H1 (cell line): ENCODE measurements at places on chromosomes 1 and 21. TPM values are rescaled to one million over a fixed set of nuclear protein-coding genes. Genes with fewer than 3 reads are reported as not detected.

Gene C1orf226
- polyA plus RNA-seq, result 8.2 and 9.4 TPM in 2 replicates

Gene FALEC
- not detected in 2 replicates for polyA plus RNA-seq

Gene BROX
- 2.3 and 3.8 TPM in 2 replicates for polyA plus RNA-seq

Gene TEX50
- polyA plus RNA-seq, result not detected in 2 replicates

Gene C8B
- polyA plus RNA-seq, result not detected in 2 replicates

Gene CELA3A
- 0.09 TPM in 1 of 2 replicates, not detected in the other for polyA plus RNA-seq

DNA sequence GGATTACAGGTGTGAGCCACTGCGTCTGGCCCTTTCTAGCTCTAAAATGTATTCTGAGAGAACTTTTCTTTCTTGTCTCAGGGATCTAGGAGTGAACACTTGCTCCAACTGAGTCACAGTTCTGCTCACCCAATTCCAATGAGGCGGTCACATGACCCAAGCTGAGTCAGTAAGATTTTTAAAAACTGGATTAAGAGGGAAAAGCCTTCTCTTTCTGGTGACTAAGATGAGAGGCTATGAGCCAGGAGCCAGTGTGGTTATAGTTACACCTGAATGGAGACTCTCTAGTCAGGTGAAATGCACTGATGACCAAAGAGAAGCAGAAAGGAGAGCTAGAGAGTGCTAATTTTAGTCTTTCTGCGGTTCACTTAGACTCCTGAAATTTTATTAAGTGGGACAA lies 9.5 kb upstream of the DEPDC1 start:
- H3K36me3 ChIP-seq, result no peaks in the 10 kb centered on the region
- H3K4me3 ChIP-seq, result no peak overlapping the region
- H3K27me3 ChIP-seq, result no peaks in the 10 kb centered on the region
- H3K4me1 ChIP-seq, result no peaks in the 10 kb centered on the region

GRCh38 chr1:228294717-228295116 lies 86.9 kb downstream of the OBSCN start:
- peaks cover 4% of the 10 kb centered on the region; the same call in 1 of the 2 replicates for H3K27me3 ChIP-seq
- H3K36me3 ChIP-seq, result peaks cover 3% of the 10 kb centered on the region
- no peaks in the 10 kb centered on the region for H3K4me1 ChIP-seq
- no peak overlapping the region for H3K27ac ChIP-seq

DNA sequence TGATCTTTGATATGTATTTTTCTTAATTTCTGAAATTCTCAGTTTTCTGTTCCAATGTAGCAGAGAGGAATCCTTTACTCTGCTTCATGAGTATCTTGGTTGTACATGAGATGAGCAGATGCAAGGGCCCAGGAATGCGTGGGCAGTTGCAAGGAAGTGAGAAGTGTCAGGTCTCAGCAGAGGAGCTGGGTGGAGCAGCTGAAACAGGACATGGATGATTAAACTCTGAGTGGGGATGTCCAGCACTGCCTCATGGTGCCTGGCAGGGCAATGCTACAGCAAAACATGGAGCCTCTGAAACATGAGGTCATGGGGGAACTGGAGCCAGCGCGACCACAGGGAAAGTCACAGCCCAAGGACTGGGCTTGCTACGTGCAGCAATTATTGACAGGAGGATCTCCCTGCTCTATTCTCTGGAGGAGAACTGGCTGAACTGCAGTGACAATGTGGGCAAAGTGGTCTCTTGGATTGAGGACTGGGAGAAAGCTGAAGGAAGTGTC lies 48.4 kb downstream of the COLGALT2 start:
- no peaks in the 10 kb centered on the region for H3K4me1 ChIP-seq
- no peak for DNase-seq
- no peaks in the 10 kb centered on the region for H3K27me3 ChIP-seq
- H3K4me3 ChIP-seq, result no peak overlapping the region
- no peak overlapping the region for H3K27ac ChIP-seq

DNA sequence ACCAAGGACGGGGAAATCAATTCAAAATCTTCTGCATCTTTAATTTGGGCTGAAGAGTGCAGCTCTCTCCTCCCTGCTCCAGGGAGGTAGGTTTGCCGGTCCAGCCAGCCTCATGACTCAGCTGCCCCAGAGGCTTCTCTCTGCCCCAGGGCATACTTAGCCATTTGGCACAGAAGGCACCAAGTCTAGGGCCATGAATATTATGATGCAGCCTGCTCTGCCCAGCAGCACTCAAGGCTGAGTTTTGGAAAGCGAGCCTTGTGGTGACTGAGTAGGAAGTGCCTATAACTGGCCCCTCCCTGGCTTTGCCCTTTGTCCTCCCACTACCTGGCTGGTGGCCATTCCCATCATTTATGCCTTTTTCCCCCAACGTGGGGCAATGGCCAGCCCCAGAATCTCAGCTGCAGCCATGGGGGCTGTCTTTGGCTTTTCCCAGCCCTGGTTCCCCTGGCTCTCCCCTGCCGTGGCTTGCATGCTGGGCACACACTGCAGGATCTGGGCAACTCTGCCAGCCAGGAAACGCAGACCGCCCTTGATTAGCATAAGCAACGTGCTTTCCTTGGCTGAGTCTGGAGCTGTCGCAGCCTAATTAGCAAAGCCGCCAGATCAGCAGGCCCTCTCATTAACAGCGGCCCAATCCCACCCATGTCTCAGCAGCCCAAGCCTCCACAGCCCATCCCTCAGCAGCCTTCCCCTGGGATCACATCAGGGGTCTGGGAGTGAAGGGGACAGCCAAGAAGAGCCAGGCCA lies 258.6 kb upstream of the TMEM51 start:
- no peaks in the 10 kb centered on the region; the same call in 1 of the 2 replicates for H3K36me3 ChIP-seq
- H3K27ac ChIP-seq, result no peak overlapping the region
- DNase-seq, result no peak
- H3K4me1 ChIP-seq, result no peaks in the 10 kb centered on the region
- H3K4me3 ChIP-seq, result no peak overlapping the region

DNA sequence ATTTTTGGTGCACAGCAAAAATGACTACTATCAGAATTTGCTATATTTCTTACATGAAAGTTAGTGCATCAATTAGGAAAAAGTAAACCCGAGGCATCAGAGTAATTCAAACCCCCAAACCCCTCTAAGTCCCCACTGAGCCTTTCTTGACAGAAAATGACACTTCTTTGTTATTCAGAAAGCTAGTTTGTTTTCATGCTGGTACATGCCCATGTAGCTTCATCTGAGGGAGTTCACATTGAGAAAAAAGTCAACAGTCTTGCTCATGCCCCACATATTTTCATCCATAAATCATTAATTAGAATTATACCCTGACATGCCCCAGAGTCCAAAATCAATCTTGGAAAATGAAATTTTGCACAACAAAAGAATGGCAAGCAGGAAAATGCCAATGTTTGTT lies 39.9 kb upstream of the PDC start:
- H3K4me3 ChIP-seq, result no peak overlapping the region
- peaks cover 2% of the 10 kb centered on the region for H3K4me1 ChIP-seq
- H3K27me3 ChIP-seq, result no peaks in the 10 kb centered on the region
- DNase-seq, result no peak
- no peak overlapping the region for H3K27ac ChIP-seq
- no peaks in the 10 kb centered on the region for H3K36me3 ChIP-seq

DNA sequence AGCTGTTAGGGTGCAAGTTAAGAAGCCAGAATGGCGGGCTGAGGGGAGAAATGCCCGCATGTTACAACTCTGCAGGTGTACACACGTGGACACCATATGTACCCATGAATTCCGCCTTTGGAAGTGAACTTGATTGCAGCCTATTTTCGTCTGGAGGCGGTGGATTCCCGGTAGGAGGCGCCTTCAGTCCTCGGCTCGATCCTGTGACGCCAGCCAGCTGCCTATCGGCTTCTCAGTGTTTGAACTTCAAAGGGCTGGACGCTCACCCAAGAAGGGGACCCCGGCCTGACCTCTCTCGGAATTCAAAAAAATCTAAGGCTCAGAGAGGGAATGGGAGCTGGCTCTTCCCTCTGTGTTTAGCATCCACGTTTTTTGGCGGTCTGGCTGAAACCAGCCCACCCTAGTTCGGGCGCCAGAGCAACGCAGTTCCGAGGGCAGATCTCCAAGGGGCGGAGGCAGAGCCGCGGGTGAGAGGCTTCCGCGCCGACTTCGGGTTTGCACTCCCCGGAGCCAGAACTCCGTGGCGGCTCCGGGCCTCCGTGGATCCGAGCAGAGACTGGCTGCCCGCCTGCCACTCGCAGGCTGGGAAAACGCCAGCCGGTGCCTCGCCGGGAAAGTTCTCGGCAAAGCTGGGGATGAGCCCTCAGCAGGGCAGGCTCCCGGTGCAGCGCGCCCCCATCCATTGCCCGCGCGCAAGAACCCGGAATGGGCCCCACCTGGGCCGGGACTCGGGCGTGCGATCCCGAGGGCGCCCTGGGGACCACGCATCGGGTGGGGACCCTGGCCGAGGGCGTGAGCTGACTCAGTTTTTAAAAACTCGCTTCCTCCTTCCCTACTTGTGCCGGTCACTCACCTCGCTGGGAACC lies 996 bp upstream of the TMEM51 start:
- peaks cover 8% of the 10 kb centered on the region for H3K27me3 ChIP-seq
- H3K4me1 ChIP-seq, result peaks cover 7% of the 10 kb centered on the region
- DNase-seq, result peak; percentile 83
- peak overlapping the region; percentile 59 for H3K4me3 ChIP-seq

DNA sequence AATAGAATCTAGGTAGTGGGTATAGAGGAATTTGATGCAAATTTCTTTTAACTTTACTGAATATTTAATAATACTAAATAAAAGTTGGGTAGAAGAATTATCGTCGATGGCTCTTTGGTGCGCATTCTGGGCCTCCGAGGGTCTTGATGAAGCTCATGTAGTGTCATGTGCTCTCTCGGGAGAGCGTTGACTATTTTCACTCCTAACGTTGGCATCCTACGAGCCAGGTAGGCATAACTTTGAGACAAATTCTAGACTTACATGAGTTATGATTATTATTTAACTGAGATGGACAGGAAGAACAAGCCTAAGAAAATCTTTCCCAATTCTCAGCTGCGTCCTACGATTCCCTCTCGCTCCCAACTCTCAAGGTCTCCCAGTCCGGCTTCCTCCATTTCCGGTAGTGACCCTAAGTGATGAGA lies 550 bp upstream of the PCAT6 start:
- no peak for DNase-seq
- H3K36me3 ChIP-seq, result no peaks in the 10 kb centered on the region
- peak overlapping the region; percentile 49; the same call in 1 of the 2 replicates for H3K4me3 ChIP-seq
- H3K27me3 ChIP-seq, result no peaks in the 10 kb centered on the region; the same call in 1 of the 2 replicates
- H3K27ac ChIP-seq, result peak overlapping the region; percentile 37

GRCh38 chr1:245154429-245155271 lies at the start of gene KIF26B:
TSS of gene KIF26B (plus strand) at chr1:245154985. CDS start at chr1:245155425, 440 bp downstream.
- H3K4me3 ChIP-seq, result peak within 1 kb of the TSS; percentile 45
- H3K36me3 ChIP-seq, result no peaks in the 10 kb centered on the region
- no peak for DNase-seq
- peaks cover 52% of the 10 kb centered on the region for H3K27me3 ChIP-seq
- H3K27ac ChIP-seq, result no peak within 1 kb of the TSS

- no peak overlapping the region for H3K4me3 ChIP-seq
- DNase-seq, result no peak
- no peaks in the 10 kb centered on the region for H3K27me3 ChIP-seq
- H3K4me1 ChIP-seq, result no peaks in the 10 kb centered on the region
- no peak overlapping the region for H3K27ac ChIP-seq
- H3K36me3 ChIP-seq, result no peaks in the 10 kb centered on the region
Observed at GRCh38 chr1:103145449-103145848, 37.1 kb upstream of the COL11A1 start.

DNA sequence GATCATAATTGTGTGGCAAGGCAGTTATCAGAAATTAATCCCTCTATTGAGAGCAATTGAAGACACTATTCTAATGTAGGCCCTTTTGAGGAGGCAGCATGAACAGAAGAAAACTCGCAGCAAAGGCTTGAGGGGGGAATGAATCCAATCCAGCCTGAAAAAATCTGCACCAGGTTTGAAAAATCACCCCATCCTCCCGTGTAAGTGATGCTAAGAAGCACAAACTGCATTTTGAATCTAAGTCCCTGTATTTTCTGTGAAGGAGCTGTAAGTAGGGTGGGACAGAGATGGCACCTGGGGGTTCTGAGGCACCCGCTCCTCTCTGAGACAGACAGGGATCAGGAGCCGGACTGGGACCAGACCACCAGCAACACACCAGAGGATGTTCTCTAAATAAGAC lies at the start of gene CRB1:
Gene CRB1, plus strand, starts transcription at position 241 of the 400 bp plus-strand sequence. CDS start 161 bp downstream, outside the sequence.
- no peak for DNase-seq
- H3K36me3 ChIP-seq, result no peaks in the 10 kb centered on the region
- no peak within 1 kb of the TSS for H3K4me3 ChIP-seq
- no peaks in the 10 kb centered on the region for H3K4me1 ChIP-seq

GRCh38 chr1:63935143-63935542 lies 161.3 kb downstream of the ROR1 start:
- no peak overlapping the region for H3K27ac ChIP-seq
- DNase-seq, result no peak
- no peaks in the 10 kb centered on the region for H3K4me1 ChIP-seq
- H3K27me3 ChIP-seq, result no peaks in the 10 kb centered on the region

- H3K4me1 ChIP-seq, result peaks cover 18% of the 10 kb centered on the region
- no peak overlapping the region for H3K27ac ChIP-seq
- peaks cover 27% of the 10 kb centered on the region for H3K27me3 ChIP-seq
- H3K4me3 ChIP-seq, result peak overlapping the region; percentile 49
Observed at GRCh38 chr1:22563671-22564602, 648 bp downstream of the EPHA8 start.

DNA sequence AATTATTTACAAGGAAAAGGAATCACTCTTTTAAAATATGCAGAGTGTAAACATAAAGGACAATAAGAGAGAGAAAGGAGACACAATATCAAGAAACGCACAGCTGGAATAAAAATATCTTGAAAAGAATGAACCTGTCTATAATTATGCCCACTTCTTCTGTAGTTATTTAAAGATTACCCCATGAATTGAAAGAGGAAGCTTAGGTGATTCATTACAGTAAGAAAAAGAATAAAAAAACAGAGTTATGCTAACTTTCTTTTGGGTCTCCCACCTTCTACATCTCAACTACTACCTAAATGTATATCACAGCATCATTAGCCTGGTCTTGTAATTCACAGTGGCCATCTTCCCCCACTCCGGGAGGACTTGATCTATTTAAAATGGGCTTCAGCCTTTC lies 182.1 kb downstream of the MRPL39 start:
- H3K36me3 ChIP-seq, result no peaks in the 10 kb centered on the region
- no peak overlapping the region for H3K27ac ChIP-seq
- no peak for DNase-seq
- no peaks in the 10 kb centered on the region for H3K4me1 ChIP-seq

GRCh38 chr1:55129194-55129728 lies 85.9 kb downstream of the USP24 start:
- DNase-seq, result no peak
- H3K4me3 ChIP-seq, result no peak overlapping the region
- peaks cover 23% of the 10 kb centered on the region for H3K36me3 ChIP-seq
- H3K4me1 ChIP-seq, result no peaks in the 10 kb centered on the region
- peaks cover 1% of the 10 kb centered on the region for H3K27me3 ChIP-seq
- no peak overlapping the region for H3K27ac ChIP-seq
